ENCODE measurements at places on chromosomes 1 and 21.

GRCh38 chr1:237181743-237182317 lies 139.8 kb downstream of the RYR2 start:
- no peak for DNase-seq

GRCh38 chr1:198113342-198113750 lies 43.5 kb upstream of the NEK7 start:
- no peak for DNase-seq

DNA sequence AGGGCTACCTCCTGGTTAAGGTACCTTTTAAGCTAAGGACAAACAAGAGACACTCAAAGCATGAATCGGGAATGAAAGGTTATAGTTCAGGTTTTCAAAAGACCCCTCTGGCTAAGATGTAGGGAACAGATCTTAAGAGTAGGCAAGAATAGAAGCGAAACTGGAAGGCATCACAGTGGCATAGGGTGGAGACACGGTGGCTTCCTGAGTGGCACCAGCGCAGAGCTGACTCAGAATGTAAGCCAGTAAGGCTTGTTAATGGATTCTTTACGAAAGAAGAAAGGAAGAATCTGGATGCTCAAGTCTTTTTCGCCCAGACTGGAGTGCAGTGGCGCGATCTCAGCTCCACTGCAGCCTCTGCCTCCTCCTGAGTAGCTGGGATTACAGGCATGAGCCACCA lies 21.2 kb downstream of the PADI6 start:
- no peak for DNase-seq

DNA sequence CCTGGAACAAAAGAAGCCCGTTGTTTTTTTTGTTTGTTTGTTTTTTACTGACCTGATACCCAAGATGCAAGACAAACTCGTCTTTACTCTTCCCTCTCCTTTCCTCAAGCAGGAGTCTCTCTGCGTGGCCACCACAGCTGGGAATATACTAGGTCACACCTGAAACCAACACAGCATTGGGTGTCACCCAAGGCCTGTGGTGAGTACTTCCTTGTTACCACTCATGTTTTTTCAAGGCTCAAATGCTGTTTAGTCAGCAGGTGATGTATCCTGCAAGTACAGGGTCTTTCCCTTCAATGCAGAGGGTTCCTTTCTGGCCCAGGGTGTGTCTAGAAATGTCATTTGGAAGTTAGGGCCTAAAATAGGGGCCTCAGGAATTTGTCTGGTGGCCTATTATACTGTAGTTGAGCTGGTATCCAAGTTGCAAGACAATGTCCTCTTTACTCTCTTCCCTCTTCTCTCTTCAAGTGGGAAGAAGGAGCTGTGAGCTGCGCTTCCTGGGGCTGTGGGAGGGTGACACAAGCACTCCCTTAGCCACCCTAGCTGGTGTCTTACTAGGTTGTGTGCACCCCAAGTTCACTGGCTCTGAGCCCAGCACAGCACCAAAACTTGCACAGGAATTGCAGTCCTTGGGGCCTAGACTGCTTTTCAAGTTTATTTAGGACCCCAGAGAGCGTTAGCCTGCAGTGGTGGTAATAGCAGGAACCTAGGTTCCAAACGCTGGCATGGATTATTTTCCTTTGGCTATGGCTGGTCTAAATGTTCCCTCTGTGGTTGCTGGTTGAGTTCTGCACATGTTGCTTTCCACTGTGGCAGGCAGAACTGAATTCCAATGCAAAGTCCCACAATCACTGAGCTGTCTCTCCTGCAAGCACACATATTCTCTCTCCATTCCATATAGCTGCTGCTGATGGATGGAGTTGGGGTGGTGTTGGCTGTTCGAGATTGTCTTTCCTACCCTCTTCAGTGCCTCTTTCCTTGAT lies 91.4 kb upstream of the LYPLAL1 start:
- no peak for DNase-seq

- no peak for DNase-seq
Measured at GRCh38 chr1:44019466-44019948, 11.8 kb downstream of the SLC6A9 start.

DNA sequence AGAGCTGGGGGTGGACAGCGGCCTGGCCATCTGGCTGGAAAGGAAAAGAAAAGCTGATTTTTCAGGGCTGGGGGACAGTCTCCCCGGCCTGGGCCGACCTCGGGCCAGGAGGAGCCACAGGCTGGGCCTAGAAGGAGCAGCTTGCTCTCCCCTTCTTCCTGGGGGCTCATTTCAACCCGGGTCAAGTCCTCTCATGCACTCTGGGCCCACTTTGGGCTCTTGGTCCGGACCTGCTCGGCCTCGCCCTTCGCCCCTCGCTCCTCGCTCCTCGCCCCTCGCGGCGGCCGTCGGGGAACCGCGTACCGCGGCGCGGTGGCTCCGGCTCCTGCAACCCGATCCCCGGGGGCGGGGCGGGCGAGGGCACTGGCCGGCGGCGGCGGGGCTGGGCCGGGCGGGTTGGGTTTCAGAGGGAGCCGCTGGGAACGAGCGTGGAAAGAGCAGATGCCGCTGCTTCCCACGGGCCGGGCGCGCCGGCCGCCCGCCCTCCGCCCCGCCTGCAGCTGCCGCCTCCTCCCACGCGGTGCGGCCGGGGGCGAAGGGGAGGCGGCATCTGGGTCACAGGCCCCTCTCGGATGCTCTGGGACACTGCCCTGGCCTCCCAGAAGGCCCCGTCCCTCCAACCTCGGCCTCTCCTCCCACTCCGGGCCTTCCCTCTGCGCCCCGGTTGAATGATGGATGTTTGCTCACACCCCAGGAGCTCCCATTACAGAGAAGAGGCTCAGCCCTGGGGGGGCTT lies 6.6 kb downstream of the HEYL start:
- no peak for DNase-seq

- no peak for DNase-seq
Measured at GRCh38 chr1:207156095-207156494, 52.1 kb downstream of the C4BPA start.

DNA sequence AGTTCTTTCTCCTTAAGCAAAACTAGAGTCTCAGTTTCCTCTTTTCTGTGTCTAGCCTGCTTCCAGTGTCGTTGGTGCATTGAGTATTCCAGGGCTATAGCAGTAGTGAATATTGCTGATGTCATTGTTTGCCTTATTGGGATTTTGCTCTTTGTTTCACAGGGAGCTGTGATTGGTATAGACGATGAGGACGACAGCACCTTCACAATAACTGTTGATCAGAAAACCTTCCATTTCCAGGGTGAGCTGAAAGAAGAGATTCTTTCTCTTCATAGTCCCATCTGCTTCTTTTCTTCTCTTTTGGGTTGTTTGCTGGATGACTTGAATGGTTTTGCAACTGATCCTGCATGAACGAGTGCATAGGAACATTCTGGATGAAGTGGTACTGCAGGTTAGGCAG lies 52.4 kb downstream of the OSBPL9 start:
- peak; percentile 18 for DNase-seq

DNA sequence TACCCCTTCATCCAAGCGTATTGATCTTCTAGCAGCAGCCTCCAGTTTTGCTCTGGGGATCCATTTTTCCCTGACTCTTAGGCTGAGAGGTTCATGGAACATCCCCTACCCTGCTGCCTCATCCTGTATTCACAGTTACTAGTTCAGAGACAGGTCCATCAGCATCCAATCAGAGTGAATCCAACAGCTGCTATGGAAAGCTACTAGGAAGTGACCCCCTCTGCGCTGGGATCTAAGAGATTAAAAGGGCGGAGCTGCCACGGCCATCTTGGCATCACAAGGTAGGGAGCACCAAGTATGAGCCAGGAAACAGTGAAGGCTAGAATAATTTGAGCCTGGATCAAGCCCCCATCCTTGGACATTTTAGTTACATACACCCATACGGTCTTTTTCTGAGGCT lies 32.5 kb downstream of the KAZN start:
- DNase-seq, result no peak

DNA sequence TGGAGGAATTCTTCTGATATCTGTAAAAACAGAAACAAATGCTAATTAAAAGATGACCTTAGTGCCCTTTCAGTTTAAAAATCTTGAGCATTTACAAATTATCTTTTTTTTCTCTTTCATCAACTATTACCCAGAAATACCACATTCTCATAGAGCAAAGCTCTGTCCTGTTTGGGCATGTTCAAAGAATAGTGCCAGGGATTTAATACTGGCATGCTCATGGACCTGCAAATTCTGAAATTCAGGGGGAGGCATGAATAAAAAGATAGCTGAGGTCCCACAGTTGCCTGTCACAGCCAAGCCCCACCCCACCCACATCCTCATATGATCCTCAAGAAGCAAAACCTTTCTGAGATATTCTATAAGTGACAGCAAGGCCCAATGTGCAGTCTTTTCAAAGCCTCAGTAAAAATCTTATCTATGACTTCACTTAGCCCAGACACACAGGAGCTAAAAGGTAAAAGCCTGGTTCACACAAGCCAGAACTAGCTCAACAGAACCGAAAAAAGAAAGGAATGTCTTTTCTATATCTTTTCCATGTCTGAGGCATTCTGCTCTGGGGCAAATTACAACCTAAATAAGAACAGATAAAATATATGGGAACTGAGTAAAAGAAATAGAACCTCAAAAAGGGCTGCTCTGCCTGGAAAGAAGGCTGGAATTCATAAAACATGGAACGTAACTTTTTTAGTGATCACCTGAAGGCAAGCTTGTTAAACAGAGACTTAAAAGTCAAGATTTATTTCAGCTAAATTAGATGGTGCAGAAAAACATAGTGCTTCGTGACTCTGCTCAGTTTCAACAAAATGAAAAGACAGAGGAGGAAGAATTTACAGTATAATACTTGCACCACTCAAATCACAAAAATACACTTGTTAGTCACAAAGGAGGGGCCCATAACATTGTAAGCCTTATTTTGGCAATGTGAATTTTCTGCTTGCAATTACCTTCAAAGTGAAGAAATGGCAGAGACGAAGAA lies 11.0 kb downstream of the WLS start:
- no peak for DNase-seq

DNA sequence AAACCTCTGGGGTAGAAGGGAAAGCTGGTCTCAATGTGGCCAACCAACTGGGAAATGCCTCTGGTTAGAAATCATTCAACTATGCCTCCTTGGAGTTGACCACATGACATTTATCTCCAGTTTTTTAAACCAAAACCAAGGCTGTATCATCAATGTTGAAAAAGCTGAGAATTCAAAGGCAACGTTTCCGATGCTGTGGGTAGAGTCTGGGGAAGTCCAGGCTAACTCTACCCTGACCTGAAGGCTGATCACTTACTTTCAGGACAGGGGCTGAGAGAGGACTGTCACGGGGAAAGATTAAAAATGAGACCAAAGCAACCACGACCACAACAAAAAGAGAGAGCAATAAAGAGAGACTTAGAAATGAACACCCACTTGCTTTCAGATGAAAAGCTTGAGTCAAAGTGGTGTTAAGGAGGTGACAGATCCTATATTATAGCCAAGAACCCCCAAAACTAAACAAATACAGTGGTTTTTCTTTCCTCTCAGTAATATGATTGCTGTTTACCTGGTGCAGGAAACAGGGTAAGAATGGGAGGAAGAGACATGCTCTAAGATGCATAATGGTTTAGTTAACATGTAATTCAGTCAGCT lies 90.8 kb upstream of the TNFSF4 start:
- DNase-seq, result no peak

DNA sequence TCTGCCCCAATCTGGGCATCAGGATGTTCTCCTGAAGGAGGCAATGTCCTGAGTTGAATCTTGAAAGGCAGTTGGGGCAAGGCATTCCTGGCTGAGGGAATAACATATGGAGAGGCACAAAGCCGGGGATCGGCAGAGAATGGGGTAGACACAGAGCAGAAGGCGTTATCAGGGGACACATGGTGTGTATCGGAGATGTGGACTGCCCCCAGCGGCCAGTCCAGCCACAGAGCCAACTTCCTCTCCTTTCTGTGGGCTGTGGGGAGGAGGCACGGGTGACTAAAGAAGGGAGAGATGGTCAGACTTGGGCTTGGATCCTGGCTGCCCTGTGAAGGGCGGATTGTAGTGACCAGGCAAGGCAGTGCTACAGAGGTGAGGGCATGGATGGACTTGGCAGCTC lies 32.1 kb downstream of the FOXD2 start:
- no peak for DNase-seq

- no peak for DNase-seq
Measured at GRCh38 chr1:54853793-54854370, 33.1 kb downstream of the DHCR24 start.

- DNase-seq, result no peak
Measured at GRCh38 chr1:94316836-94317789, 79.7 kb upstream of the ARHGAP29 start.

GRCh38 chr1:84847253-84848250 lies 45.5 kb downstream of the LPAR3 start:
- DNase-seq, result peak; percentile 52

DNA sequence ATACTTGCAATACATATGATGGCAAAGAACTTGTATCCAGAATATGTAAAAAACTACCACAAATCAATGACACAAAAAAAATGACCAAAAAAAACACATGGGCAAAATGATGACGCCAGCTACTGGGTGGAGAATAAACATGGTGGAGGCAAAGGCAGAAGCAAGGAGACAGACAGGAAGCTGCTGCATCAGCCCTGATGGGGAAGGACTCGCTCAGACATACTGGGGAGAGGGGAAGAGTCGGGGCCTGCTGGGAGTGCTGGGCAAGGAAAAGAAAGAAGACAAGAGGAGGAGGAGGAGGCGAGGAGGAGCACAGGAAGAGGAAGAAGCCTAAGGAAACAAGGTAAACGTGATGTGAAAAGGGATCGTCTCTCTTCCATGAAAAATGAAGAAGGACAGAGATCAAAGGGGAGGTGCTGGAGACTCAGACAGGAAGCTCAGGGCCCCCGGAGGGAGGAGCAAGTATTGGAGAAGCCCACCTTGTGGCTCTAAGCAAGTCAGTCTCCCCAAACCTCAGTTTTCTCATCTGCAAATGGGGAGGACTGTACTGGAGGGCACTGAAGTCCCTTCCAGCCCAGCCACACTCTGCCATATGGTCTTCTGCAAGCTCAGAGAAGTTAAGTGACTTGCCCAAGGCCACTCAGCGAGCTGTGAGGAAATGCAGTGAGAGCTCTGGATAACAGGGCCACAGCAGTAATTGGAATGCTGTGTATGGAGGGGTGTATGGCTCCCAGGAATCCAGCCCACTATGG lies 24.2 kb downstream of the OLFML2B start:
- no peak for DNase-seq

DNA sequence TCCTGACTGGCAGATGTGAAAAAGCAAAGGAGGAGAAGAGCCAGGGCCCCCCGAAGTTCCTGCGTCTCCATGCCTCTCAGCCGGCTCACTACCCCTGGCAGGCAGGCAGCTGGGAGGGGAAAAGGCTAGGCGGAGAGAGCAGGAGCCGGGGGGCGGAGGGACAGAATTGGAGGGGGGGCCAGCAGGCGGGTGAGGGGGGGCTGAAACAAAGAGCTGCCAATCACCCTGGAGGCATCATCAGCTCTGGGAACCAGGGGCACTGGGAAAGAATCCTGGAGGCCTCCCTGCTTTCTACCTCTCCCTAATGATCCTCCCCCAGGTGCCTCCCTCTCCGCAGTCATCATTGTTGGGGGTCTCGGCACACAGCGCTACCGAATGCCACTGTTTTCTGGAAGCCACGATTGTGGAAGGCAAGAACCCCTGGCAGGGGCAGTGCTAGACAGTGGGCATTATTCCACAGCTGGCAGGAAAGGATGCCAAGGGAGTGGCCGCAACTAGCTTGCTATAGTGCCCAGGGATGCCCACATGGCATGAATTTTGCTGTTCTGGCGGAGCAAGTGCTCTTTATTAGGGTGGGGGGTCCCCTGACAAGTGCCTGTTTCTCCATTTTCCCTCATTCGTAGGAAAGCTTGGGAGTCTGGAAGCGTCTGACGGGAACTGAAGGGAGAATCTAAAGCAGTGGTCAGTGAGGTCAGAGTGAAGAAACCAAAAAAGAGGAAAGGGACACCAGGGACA lies at the start of gene THBS3:
Gene THBS3 (minus strand): TSS at position 92 of the 735 bp plus-strand sequence. CDS start 21 bp downstream, at position 71.
- peak; percentile 33 for DNase-seq

Data from NCI-H1417 treated with DMSO at 0.1 percent for 48 hours (cell line).